ENCODE measurements at places on chromosomes 1 and 21. TPM values are rescaled to one million over a fixed set of nuclear protein-coding genes. Genes with fewer than 3 reads are reported as not detected.

DNA sequence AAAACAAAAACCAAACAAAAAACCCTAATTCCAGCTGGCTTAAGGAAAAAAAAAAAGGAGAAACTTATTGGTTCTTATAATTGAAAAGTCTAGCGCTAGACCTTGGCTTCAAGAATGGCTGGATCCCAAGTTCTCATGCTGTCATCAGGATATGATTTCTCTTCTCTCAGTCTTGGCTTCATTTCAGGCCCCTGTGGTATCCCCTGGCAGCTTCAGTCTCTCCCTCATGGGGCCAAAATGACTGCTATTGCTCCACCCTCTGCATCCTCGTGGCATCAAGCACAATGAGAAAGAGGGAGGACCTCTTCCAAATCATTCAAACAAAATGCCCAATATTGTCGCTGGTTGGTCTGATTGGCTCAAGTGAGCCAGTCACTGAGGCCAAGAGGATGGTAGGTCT, 80.7 kb downstream of the GIPC2 start:
- DNase-seq = no peak

DNA sequence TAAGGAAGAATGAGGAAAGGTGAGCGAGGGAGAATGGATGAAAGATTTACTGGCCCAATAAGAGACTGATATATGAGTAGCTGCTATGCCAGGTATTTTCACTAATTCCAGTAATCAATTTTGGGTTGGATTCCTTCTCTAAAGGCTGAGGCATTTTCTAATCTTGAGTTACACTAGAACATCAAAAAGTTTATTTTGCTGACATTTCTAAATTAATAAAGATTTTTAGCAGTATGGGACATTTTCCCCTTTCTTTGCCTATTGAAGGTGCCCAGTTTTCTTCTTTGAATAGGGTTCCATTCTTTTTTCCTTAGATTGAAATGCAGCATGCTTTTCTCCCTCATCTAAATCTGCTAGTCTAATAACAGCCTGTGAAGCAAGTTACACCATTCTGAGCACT, 52.9 kb downstream of the ZNHIT6 start:
- DNase-seq = no peak

- DNase-seq = no peak
These were observed 132.5 kb downstream of the PEX14 start for GRCh38 chr1:10607228-10607627.

DNA sequence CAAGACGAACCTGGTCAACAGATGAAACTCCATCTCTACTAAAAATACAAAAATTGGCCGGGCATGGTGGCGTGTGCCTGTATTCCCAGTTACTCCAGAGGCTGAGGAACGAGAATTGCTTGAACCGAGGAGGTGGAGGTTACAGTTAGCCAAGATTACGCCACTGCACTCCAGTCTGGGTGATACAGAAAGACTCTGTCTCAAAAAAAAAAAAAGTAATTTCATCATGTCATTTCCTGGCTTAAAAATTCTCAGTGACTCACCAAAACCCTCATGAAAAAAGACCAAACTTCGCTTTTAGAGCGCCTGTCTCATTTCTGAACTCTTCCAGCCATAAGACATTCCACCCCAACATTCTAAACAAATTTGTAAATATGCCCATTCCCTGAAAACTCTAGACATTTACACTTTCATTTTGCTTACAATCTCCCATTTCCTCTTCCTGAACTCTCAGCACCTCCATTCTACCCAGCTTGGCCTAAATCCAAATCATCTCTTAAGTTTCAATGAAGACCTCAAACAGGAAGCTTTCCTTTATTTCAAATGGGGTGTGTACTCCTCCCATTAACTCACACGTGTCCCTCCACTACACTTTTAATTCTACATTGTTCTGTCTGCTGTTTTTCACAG, 50.5 kb upstream of the PRRC2C start:
- no peak for DNase-seq

- DNase-seq = no peak
These were observed 408.3 kb upstream of the NR5A2 start for GRCh38 chr1:199619223-199619622.

TIE1 gene
- polyA plus RNA-seq = 59.0 TPM
